Activated CD8-positive, alpha-beta memory T cell treated with anti-CD3 and anti-CD28 coated beads for 1 hour (primary cell): ENCODE measurements at places on chromosomes 4 and X.
A peak's percentile ranks its signal among the peaks of the same experiment; 100 is the strongest.

GRCh38 chr4:184163813-184164212, 53.9 kb downstream of the ENPP6 start:
- no peak for DNase-seq

GRCh38 chrX:46202733-46203514, 342.3 kb downstream of the ZNF674 start:
- DNase-seq, result no peak

DNA sequence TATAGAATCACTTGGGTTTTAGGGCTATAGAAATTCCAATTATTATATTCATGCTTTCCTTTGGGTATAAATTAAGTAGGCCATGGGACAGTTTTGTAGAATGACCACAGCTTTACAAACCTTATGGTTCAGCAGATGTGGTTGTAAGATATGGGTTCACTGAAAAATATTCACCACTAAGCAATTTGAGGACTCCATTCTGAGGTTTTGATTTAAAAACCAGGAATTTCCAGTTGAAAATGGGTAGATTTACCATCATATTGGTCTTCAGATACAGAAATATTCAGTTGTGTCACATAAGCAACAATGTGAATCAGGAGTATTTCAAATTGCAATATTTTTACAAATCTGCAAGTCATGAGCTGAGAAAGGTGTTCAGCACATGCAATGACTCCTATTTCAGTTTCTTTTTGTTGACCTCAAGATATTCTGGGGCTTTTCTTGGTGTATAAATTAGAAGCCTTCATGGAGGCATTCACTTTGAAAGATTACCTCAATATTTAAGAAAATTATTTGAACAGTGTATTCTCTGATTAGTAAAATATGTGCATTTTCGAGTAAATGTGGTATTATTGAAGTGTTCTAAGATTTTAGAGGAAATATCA, 218.4 kb upstream of the HCCS start:
- no peak for DNase-seq

DNA sequence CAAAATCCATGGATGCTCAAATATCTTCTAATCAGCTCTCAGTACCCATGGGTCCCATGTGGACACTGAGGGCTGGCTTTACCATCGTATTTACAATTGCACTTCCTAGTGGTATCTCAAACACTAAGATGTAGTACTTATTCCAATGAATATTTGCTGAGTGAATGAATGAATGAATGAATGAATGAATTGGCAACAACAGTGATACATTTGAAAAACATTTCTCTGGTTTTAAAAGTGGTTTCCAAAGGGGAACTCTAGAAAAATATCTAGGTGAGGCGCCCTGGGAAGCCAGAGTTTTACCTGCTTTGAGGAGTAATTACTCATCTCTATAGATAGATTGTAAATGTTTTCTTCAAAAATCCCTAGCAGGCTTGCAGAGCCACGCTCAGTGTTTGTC, 76.6 kb downstream of the CYTL1 start:
- no peak for DNase-seq

- no peak for DNase-seq
These were observed 13.8 kb upstream of the ZNF674 start for GRCh38 chrX:46559062-46559461.

GRCh38 chr4:123339507-123340380, 56.9 kb upstream of the SPRY1 start:
- no peak for DNase-seq

- no peak for DNase-seq
These were observed 3.0 kb upstream of the NXT2 start for GRCh38 chrX:109533631-109534030.

GRCh38 chr4:137609718-137610430, 77.6 kb upstream of the PCDH18 start:
- DNase-seq, result no peak

DNA sequence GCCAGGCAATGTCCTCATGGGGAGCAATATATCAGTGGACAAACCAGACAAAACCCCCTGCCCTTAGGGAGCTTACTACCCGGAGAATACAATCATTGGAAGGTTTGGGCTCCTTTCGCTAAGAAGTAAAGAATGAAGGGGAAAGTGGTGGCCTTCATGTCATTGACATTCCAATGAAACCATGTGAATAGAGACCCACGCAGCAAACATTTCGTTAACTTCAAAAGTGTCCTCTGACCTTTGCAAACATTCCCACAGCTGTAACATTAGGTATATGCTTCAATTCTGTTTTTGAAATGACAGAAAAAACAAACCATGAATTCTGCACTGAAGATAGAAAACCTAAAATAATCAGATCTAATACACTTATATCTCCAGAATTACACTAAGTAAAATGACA, 7.0 kb downstream of the ATP8A1 start:
- no peak for DNase-seq

DNA sequence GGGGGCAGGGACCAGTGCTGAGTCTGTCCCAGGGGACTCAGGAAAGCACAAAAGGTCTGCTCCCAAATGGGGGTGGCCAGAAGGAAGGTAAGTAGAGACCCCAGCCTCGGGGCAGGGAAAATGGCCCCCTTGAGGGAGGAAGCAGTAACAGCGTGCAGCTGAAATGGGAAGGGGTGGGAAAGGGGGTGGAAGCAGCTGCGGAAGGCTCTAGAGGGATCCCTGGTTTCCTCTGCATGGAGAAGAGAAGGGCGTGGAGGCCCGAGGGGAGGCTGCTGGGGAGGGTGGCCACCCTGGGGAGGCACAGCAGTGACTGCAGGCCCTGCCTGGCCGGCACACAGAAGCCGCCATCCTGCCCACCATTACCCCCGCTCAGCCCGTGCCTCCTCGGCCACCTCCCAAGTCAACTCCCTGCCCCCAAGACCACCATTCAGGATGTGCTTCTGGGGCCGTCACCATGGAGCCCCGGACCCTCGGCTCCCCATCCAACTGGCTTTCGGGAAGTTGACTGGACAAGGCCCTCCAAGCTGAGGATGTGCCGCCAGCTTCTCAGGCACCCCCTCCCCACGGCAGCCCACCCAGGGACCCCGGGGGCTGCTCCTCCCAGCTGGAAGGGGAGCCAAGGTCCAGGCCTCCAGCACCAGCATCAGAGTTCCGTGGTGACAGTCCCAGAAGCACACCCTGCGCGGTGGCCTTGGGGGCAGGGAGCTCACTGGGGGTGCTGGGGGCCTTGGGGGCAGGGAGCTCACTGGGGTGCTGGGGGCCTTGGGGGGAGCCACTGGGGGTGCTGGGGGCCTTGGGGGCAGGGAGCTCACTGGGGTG, 23.6 kb downstream of the CFAP99 start:
- no peak for DNase-seq

GRCh38 chr4:44098973-44099372, 349.6 kb downstream of the KCTD8 start:
- no peak for DNase-seq

DNA sequence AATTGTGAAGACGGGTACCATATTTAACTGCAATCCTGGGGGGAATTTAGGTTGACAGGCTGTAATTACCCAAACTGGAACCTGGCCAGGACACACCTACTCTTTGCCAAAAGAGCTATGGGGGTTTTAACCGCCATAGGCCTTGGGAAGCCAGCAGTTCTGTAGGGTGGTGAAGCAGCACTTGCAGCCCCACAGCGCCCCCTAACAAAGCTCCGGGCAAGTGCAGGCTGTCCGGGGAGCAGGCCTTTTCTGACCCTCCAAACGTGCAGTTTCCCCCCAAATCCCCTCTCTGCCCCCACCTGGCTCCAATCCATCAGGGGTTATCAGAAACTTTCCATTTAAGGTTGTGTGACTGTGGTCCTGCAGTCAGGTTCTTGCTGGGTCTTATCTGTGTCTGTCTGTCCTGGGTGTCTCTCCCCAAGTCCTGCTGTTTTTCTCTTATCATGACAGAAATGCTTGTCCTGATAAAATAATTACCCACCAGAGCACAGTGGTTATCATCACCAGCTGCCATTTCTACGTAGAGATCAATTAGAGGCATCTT, 350.9 kb downstream of the MID1IP1 start:
- DNase-seq, result no peak

DNA sequence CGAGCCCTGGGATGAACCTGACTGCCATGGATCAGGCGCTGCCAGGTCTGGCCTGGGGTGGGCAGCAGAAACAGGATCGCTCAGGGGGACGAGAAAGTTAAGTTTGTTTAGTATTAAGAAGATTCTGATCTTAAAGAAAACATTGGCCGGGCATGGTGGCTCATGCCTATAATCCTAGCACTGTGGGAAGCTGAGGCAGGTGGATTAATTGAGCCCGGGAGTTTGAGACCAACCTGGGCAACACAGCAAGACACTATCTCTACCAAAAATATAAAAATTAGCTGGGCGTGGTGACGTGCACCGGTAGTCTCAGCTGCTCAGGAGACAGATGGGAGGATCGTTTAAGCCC, 696 bp upstream of the FLNA start:
- no peak for DNase-seq

DNA sequence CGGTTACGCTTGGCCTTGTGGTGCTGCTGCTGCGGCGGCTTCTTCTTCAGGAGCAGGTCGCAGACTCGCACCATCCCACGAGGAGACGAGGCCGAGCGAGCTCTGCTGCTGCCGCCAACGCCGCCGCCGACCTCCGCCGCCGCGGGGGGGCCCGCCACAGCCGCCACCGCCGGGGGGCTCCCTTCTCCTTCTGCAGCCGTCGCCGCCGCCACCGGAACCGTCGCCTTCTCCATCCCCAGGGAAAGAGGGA, 237 bp downstream of the ANKRD17 start:
- DNase-seq, result peak; percentile 55

- no peak for DNase-seq
These were observed 965.9 kb upstream of the DIAPH2 start for GRCh38 chrX:95718746-95719145.

DNA sequence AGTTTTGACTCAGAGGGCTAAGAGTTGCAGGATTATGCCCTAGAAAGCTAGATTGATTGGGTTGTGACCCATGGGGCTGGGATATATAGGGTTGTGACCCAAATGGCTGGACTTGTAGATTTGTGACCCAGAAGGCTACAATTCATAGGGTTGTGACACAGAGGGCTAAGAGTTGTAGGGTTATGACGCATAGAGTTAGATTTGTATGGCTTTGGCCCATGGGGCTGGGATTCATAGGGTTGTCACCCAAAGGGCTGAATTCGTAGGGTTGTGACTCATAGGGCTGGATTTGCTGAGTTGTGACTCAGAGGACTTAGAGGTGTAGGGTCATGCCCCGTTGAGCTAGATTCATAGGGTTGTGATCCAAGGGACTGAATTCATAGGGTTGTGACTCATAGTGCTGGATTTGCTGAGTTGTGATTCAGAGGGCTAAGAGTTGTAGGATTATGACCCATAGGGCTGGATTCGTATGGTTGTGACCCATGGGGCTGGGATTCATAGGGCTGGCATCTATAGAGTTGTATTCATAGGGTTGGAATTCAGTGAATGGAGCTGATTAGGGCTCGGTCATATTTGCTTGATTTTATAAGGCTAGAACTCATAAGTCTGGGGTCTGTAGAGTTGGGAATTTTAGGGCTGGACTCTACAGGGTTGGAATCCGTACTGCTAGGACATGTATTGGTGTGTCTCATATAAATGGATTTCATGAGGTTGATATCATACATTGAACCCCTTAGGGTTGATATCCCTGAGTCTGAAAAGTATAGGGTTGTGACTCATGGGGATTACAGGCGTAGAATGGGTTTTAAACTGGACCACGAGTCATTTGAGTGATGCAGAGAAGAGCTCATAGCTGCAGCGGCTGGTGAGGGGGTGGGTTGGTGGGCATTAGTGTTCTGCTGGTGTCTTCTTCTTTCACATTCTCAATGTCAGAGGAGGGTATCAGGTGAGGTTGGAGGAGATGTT, 125.7 kb downstream of the CRLF2 start:
- DNase-seq, result no peak

GRCh38 chrX:45788941-45789348, 588.3 kb upstream of the DIPK2B start:
- no peak for DNase-seq

DNA sequence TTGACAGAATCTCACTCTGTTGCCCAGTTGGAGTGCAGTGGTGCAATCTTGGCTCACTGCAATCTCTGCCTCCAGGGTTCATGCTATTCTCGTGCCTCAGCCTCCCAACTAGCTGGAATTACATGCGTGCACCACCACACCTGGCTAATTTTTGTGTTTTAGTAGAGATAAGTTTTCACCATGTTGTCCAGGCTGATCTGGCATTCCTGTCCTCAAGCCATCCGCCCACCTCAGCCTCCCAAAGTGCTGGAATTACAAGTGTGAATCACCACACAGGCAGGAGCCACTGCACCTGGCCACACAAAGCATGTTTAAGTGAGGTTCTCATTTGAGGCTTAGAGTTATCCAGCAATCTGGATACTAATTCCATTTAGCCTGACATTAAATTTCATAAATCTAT, 180.9 kb upstream of the GRID2 start:
- DNase-seq, result no peak

DNA sequence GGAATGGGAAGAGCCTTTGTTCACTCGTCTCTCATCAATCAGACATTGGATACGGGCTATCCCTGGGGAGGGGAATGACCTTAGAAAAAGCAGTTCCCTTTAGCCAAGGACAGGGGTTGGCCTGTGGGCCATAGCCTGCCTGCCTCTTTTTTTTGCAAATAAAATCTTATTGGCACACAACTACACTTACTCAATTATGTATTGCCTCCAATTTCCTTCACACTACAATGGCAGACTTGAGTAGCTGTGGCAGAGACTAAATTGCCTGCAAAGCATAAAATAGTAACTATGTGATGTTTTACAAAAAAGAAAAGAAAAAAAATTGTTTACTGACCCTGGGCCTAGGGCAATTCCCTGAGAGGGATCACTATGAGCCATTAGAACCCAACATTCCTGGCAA, 23.4 kb downstream of the PPP1R2C start:
- no peak for DNase-seq

DNA sequence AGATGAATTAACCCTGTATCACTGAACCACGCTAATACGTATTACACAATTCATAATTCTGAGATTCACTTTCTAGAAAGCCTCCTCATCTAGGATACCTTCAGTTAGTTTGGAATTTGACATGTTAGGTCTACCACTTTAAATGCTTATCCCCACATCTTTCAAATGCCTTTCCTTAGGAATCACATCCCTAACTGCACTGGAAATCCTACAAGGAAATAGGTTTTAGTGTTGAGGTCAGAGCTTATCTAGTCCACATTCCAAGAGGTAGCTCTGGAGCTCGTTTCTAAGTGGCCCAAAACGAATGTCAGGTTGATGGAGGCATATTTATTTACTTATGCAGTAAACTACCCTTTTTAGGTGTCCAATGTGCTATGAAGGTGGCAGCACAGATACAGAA, 18.0 kb downstream of the PDHA1 start:
- no peak for DNase-seq

DNA sequence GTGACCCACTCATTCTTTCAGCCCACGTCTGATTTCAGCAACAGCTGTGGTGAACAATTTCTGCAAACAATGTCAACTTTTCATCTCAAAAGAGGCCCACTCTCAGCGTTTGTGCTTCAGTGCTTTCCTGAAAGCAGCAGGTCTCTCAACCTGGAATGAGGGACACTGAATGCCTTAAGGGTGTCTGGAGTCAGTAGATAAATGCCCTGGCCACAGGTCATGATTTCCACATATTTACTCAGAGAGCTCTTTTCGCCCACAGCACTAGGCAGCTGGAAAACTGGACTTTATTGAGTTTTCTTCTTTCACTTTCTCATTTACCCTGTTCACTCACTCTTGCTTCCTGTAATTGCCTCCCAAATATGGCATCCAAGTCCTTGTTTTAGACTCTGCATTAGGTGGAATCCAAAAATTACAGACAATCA, 52.8 kb downstream of the NPFFR2 start:
- DNase-seq, result no peak
